ENCODE measurements at places on chromosomes 2 and 18.

GRCh38 chr2:129906861-129907235 is 72.6 kb upstream of the RAB6C start:
- no peak for DNase-seq

DNA sequence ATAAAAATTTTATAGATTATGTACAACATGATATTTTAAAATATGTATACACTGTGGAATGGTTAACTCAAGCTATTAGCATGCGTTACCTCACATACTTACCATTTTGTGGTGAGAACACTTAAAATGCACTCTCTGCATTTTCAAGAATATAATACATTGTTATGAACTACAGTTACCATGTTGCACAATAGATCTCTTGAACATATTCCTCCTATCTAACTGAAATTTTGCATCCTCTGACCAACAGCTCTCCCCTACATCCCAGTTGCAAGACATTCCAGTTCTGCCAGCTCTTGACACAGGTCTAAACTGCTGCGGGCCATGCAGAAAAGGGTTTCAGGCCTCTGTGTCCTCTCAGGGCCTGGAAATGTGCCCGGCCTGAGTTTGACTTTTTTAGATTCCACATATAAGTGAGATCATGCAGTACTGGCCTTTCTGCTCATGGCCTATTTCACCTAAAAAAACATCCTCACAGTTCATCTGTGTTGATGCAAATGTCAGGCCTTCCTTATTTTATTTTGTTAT is 113.7 kb downstream of the CDCA7 start:
- DNase-seq, result no peak

DNA sequence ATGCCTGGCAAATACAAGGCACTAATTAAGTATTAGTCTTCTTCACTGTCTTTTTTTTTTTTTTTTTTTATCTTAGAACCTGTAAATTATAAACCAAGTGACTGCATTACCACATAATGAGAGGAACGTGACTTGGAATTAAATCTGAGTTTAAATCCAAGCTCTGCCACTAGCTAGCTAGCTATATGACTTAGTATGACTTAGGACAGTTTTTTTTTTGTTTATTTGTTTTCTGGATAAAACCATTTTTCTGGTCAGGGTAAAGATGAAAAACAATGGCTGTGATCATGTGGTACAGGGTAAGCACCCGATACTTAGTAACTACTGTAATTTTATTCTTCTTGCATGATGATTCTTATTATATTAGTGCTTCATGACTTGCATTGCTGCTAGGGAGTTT is 191.8 kb upstream of the LRRTM1 start:
- no peak for DNase-seq

- no peak for DNase-seq
Measured at GRCh38 chr2:127149384-127149783, 42.4 kb upstream of the BIN1 start.

DNA sequence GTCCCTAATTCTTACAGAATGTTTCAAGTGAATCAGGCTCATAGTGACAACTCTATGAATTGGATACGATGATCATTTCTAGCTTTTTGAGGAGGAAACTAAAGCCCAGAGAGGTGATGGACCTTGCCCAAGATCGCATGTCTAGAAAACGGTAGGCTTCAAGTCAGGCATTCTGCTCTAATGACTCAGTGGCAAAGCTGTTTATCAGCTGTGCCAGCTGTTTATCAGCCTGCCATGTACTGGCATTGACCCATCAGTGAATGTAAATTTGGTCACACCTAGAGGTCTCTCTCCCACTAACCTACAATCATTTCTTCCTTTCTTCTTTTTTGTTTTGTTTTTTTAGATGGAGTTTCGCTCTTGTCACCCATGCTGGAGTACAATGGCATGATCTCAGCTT is 6.1 kb upstream of the DAW1 start:
- DNase-seq, result no peak

GRCh38 chr2:119225105-119225865 is 1.7 kb downstream of the STEAP3 start:
- no peak for DNase-seq

GRCh38 chr18:36323421-36323820 is 25.9 kb downstream of the FHOD3 start:
- no peak for DNase-seq

GRCh38 chr2:213043566-213043965 is 107.8 kb downstream of the IKZF2 start:
- no peak for DNase-seq

DNA sequence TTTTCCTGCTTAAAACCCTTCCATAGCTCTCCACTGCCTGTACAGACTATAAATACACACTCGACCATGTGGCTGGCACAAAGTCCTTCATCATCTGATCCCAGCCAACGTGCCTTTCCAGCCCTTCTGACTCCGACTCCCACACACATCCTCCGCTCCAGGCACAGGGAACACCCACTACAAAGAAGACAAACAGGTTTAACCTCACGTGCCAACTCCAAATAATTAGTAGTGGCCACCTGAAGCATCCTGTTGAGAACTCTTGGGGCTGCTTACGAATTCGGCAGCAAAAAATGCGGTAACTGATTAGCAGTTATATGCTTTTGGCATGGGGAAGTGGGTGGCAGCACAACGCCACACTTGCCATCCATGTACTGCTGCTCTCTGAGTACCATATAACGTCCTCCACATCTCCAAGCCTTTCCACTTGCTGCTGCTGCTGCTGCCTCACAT is 12.1 kb downstream of the SPIRE1 start:
- DNase-seq, result no peak

DNA sequence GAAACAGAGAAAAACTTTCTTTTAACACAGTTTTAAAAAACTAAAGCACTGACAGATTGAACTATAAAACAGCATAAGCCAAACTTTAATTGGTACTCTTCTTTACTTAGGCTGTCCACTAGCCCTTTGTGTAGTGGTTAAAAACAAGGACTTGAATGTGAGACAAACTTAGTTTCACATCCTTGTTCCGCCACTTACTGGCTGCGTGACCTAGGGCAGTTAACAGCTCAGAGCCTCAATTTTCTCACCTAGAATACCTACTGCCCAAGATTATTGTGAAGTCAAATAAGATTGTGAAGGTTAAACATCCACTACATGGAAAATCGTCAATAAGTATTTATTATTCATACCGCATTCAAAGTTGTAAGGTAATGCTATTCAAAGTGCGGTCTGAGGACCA is 2.0 kb downstream of the WDR35 start:
- no peak for DNase-seq

DNA sequence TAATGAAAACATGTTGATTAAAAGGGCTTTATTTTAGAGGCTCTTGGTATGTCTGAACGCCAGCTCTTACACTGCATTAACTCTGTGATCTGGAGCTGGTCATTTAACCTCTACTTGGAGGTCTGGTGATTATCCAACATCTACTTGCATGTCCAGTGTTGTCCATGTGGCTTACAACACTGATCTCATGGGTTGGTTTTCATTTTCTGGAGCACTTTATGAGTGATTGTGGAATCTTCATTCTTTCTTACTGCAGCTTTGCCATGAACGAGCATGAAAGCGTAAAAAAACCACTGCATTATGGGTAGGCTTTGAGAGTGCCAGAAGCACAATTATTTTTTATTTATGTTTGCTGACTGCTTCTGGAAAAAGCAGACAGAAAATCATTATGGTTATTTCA is 4.8 kb downstream of the CCDC195 start:
- DNase-seq, result no peak

All from brain pericyte (primary cell).